A549 treated with AZD2906 at 1 μM for 4 hours (cell line): ENCODE measurements at places on chromosomes 6 and 20. TPM values are rescaled to one million over a fixed set of nuclear protein-coding genes. Genes with fewer than 3 reads are reported as not detected.

The GID8 gene
- 20.7 to 22.9 TPM (median 21.6 TPM) in 5 replicates for total RNA-seq

The HLA-DQB1 gene
- total RNA-seq: not detected in 5 replicates

The RNF217 gene
- 5.9 to 7.3 TPM (median 6.9 TPM) in 5 replicates for total RNA-seq

The MEP1A gene
- total RNA-seq: not detected in 5 replicates

The OR2J2 gene
- not detected in 5 replicates for total RNA-seq

The SMOC2 gene
- total RNA-seq: 0.03 to 0.06 TPM (median 0.05 TPM) in 3 of 5 replicates, not detected in the others

The TBXT gene
- not detected in 5 replicates for total RNA-seq

The SLC17A3 gene
- total RNA-seq: 0.81 to 1.2 TPM (median 0.85 TPM) in 5 replicates

The SNAI1 gene
- total RNA-seq: 8.2 to 12.9 TPM (median 11.8 TPM) in 5 replicates

The LGSN gene
- 2.2 to 2.4 TPM (median 2.3 TPM) in 5 replicates for total RNA-seq

The CST2 gene
- 0.84 to 1.6 TPM (median 1.4 TPM) in 5 replicates for total RNA-seq

The CLPSL1 gene
- not detected in 5 replicates for total RNA-seq

The HCK gene
- total RNA-seq: 0.05 to 0.11 TPM (median 0.06 TPM) in 5 replicates

The MYBL2 gene
- 77.2 to 82.4 TPM (median 77.9 TPM) in 5 replicates for total RNA-seq

The NPBWR2 gene
- total RNA-seq: not detected in 5 replicates

The C6orf52 gene
- 1.1 to 2.4 TPM (median 1.9 TPM) in 5 replicates for total RNA-seq

The IMPG1 gene
- total RNA-seq: not detected in 5 replicates

The CTCFL gene
- total RNA-seq: 0.02 TPM in 2 of 5 replicates, not detected in the others
